Endothelial cell (in vitro differentiated cells): ENCODE measurements at places on chromosomes 11 and 22. TPM values are rescaled to one million over a fixed set of nuclear protein-coding genes. Genes with fewer than 3 reads are reported as not detected.

DNA sequence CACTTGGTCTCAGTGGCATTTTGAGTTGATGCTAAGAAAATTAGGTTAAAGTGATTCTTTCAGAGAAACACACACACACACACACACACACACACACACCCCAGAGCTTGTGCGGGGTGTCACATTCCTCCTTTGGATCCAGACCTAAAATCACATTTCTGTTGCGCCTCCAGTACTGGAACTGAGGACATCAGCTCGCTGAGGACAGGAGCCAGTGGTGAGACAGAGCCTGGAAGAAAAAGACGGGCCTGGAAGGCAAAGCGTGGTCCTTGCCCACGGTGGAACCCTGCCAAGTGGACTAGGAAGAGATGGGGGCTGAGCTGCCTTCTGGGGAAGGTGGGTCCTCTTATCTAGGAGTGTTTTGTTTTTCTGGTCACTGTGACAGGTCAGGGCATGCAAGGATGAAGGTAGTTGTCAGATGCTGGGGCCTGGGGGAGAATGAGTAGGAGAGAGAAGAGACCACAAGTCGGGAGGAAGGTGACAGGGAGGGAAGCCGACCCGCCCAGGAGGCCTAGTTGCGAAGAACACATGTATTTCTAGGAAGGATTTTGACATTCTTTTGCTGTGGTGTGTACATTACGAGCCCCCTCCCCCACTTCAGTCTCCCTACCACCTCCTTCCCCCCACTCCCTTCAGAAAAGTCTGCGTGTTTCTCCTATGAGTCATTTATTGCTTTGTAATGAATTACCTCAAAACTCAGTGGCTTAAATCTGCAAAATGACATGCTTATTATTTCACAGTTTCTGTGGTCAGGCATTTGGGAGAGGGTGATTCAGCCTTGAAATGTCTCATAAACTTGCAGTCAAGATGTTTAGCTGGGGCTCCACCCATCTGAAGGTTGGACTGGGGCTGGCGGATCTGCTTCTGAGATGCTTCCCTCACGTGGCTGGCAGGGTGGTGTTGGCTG lies 4.8 kb upstream of the ELFN2 start:
- H3K4me3 ChIP-seq: no peak overlapping the region
- peaks cover 12% of the 10 kb centered on the region for H3K27me3 ChIP-seq

DNA sequence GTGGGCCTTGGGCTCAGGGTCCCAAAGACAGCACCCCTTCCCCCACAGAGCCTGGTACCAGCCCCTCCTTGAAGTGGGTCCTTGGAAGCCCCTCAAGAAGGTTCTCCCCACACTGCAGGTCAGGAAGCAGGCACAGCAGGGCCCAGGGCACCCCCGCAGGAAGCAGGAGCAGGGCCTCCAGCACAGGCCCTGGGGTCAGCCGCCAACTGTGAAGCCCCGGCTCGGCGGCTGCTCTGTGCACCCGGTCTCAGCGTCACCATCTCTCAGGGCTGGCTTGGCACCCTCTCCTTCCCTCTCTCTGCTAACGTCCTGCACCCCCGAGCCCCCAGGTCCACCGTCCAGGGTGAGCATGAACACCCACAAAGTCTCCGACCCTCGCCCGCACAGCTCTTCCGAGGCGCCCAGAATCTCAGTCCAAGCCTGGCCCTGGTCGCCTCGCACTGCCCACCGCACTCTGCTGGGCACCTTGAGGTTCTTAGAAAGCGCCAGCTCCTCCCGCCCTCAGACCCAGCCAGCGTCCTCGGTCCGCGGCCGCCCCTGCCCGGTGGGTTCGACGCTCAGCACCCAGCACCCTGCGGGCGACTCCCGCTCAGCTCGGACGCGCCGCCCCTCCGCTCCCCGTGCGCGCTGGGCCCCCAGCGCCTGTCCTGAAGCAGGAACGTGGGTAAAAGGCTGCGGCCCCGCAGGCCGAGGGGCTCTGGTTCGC lies 1.4 kb upstream of the SIGIRR start:
- H3K4me1 ChIP-seq: peaks cover 14% of the 10 kb centered on the region
- DNase-seq: no peak
- H3K27ac ChIP-seq: no peak overlapping the region
- H3K36me3 ChIP-seq: no peaks in the 10 kb centered on the region
- peak overlapping the region; percentile 67 for H3K4me3 ChIP-seq
- peaks cover 12% of the 10 kb centered on the region for H3K27me3 ChIP-seq

OTOG gene
- 0.13 TPM for total RNA-seq

DNA sequence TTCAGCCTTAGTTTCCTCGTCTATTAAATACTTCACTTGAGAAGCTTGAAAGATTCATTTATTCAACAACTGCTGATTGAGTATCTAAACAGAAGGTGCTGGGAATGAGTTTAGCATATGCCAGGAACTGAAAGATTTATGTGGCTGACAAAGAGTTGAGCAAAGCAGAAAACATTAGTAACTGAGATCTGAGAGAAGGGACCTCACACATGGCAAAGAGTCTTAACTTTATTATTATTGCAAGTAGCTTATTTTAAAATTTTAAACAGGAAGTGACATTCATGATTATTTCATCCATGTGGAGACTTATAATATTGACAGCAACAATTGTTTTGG lies 133.6 kb downstream of the CASP12 start:
- no peaks in the 10 kb centered on the region for H3K4me1 ChIP-seq
- no peaks in the 10 kb centered on the region for H3K27me3 ChIP-seq
- DNase-seq: no peak
- no peaks in the 10 kb centered on the region for H3K36me3 ChIP-seq
- H3K4me3 ChIP-seq: no peak overlapping the region

BIK gene
- total RNA-seq: 0.97 TPM

DNA sequence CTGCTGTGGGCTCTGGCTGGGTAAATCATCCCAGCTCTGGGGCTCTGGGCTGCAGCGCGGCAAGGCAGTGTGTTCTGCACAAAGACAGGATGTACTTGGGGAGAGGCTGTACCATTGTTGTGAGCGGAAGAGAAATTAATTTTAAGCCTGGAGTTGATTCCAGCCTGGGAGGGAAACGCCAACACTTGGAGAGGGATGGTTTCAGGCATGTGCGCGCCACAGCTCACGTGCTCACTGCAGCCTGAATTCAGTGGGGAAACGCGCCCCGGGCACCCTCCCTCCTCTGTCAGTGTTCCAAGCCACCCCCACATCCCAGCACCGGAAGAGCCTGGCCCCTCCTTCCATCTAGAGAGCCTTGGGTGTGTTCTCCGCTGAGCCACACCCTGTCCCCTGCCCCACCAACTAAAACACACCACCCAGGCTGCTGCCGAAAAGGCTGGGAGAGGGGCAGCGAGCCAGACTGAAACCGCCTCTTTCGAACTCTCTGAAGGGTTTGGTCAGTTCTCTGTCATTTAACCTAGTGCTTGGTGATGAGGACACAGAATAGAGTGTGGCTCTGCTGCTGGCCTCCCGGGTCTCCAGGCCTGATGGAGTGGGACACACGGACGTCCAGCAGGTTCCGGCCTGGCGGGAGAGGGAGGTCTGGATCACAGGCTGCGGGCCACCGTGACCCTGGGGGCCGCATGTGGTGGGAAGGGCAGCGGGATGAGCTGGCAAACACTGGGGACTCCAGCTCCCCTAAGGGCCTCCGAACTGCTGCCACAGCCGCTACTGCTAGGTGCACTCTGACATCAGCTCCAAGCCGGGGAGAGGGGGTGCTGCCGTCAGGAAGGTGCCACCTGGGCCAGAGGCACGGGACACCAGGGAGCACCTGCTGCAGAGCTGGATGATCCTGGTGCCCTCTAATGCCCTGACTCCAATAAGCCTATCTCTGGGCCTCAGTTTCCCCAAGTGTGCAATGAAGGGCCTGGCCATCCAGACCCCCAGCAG lies 230.8 kb downstream of the CTTN start:
- H3K4me1 ChIP-seq: peaks cover 23% of the 10 kb centered on the region
- peaks cover 5% of the 10 kb centered on the region for H3K27me3 ChIP-seq
- H3K27ac ChIP-seq: no peak overlapping the region
- no peak overlapping the region for H3K4me3 ChIP-seq

DNA sequence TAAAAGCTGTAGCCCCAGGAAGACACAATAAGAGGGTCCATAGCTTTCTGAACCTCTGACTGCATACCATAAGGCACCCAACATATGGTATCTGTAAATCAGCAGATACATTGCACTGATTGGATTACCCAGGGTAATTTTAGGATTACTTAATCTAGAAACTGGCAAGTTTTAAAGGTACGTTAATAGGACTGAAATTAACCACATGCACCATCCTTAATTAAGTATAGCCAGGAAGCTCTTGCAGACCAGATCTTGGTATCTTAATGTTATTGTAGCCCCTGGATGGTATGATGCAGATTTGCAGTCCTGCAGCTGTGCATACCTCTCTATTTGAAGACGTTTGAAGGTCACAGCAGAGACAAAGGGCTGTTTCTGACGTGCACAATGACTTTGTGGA lies 72.8 kb downstream of the ARHGAP42 start:
- H3K4me1 ChIP-seq: peaks cover 14% of the 10 kb centered on the region
- H3K27me3 ChIP-seq: no peaks in the 10 kb centered on the region
- H3K36me3 ChIP-seq: no peaks in the 10 kb centered on the region
- DNase-seq: no peak
- no peak overlapping the region for H3K4me3 ChIP-seq

GRCh38 chr11:44190883-44191230 lies 95.4 kb downstream of the EXT2 start:
- H3K27me3 ChIP-seq: peaks cover 3% of the 10 kb centered on the region
- peak overlapping the region; percentile 42 for H3K27ac ChIP-seq
- peaks cover 21% of the 10 kb centered on the region for H3K4me1 ChIP-seq
- peaks cover 38% of the 10 kb centered on the region for H3K36me3 ChIP-seq
- H3K4me3 ChIP-seq: no peak overlapping the region

DNA sequence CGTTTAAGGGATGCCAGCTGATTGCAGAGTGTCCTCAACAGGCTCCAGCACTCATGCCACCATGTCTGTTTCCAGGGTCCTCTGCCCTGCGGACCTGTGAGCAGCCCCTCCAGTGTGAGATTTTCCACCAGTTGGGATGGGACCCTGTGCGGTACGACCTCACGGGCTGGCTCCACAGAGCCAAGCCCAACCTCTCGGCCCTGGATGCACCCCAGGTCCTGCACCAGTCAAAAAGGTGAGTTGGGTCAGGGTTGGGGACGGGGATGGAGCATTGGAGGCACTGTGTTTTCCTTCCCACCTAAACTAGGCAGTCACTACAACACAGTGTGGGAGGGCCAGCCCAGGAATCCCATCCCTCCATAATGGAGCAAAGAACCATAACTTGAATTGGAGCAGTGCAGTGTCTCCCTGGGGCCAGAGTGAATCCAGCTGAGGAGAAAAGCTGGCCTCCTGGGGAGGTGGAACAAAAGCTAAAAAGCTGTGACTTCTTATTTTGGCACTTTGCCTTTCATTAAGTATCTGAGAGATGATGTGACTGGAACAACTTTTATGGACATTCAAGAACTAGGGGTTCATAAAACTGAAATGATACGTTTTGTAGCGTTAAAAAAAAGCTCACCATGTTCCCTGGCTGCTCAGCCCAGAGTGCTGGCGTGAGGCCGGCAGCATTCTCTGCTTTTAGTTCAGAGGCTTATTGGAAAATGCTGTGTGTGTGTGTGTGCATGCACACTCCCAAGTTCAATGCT lies 101.8 kb downstream of the MYO18B start:
- H3K27ac ChIP-seq: no peak overlapping the region
- peaks cover 8% of the 10 kb centered on the region for H3K27me3 ChIP-seq
- DNase-seq: no peak

SYT7 gene
- 9.7 TPM for total RNA-seq

DDX25 gene
- total RNA-seq: 7.5 TPM

OR51B5 gene
- 0.82 TPM for total RNA-seq

- H3K4me1 ChIP-seq: peaks cover 3% of the 10 kb centered on the region
- H3K27ac ChIP-seq: no peak overlapping the region
- H3K4me3 ChIP-seq: no peak overlapping the region
- peaks cover 4% of the 10 kb centered on the region for H3K36me3 ChIP-seq
- DNase-seq: no peak
Observed at GRCh38 chr11:44260081-44260480, 49.9 kb downstream of the ALX4 start.
